ENCODE measurements at places on chromosomes 2 and 18. TPM values are rescaled to one million over a fixed set of nuclear protein-coding genes. Genes with fewer than 3 reads are reported as not detected.

The C2orf78 gene
- not detected for total RNA-seq

The FLACC1 gene
- 0.10 TPM for total RNA-seq

- H3K36me3 ChIP-seq, result no peaks in the 10 kb centered on the region
- peaks cover 37% of the 10 kb centered on the region for H3K27me3 ChIP-seq
- H3K4me3 ChIP-seq, result peak overlapping the region; percentile 67
- H3K4me1 ChIP-seq, result peaks cover 69% of the 10 kb centered on the region
- H3K27ac ChIP-seq, result no peak overlapping the region
- DNase-seq, result peak; percentile 54
These were observed 5.1 kb upstream of the ASIC4 start for GRCh38 chr2:219508971-219509779.

The VAMP8 gene
- 17.4 TPM for total RNA-seq

The SCN9A gene
- 8.8 TPM for total RNA-seq

- peaks cover 80% of the 10 kb centered on the region for H3K27me3 ChIP-seq
- no peak for DNase-seq
- H3K27ac ChIP-seq, result no peak overlapping the region
- H3K4me3 ChIP-seq, result no peak overlapping the region
These were observed 187.3 kb downstream of the RTP5 start for GRCh38 chr2:242056785-242057184.

DNA sequence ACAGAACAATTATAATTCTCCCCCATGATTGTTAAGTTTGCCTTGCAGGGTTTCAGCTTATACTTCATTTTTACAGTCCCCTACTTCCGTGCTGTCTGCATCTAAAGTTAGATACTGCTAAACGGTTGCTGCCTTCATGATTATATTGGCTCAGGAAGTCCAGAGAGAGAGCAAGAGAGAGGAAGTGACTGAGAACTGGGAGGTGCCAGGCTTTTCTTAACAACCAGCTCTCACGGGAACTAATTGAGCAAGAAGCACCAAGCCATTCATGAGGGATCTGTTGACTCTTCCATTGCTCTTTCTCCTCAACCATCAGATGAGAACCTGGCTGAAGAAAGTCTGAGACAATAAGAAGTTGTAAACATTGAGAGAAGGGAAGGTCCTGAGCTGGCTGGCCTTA lies 125.5 kb upstream of the SIX2 start:
- no peak overlapping the region for H3K27ac ChIP-seq
- peaks cover 6% of the 10 kb centered on the region for H3K4me1 ChIP-seq
- no peak for DNase-seq
- no peaks in the 10 kb centered on the region for H3K27me3 ChIP-seq
- no peaks in the 10 kb centered on the region for H3K36me3 ChIP-seq
- H3K4me3 ChIP-seq, result no peak overlapping the region

GRCh38 chr2:207706936-207707860 lies 4.2 kb upstream of the CCNYL1 start:
- no peak overlapping the region for H3K4me3 ChIP-seq
- DNase-seq, result peak; percentile 34
- no peaks in the 10 kb centered on the region for H3K27me3 ChIP-seq
- H3K4me1 ChIP-seq, result peaks cover 8% of the 10 kb centered on the region
- H3K27ac ChIP-seq, result no peak overlapping the region

- H3K27ac ChIP-seq, result no peak overlapping the region
- no peak overlapping the region for H3K4me3 ChIP-seq
- no peaks in the 10 kb centered on the region for H3K27me3 ChIP-seq
- peak; percentile 35 for DNase-seq
These were observed 361.5 kb downstream of the DSEL start for GRCh38 chr18:67154979-67155378.

GRCh38 chr2:236156860-236157194 lies 11.4 kb downstream of the GBX2 start:
- peaks cover 22% of the 10 kb centered on the region for H3K4me1 ChIP-seq
- no peaks in the 10 kb centered on the region for H3K36me3 ChIP-seq
- H3K27ac ChIP-seq, result no peak overlapping the region

Measured in GM23338 (cell line).